ENCODE measurements at places on chromosomes 7 and 10. TPM values are rescaled to one million over a fixed set of nuclear protein-coding genes. Genes with fewer than 3 reads are reported as not detected.

GRCh38 chr10:19785366-19785765 lies 30.9 kb upstream of the PLXDC2 start:
- peak; percentile 78 for DNase-seq

Gene PARP12
- total RNA-seq, result 27.2 TPM

Gene OPN4
- total RNA-seq, result not detected

DNA sequence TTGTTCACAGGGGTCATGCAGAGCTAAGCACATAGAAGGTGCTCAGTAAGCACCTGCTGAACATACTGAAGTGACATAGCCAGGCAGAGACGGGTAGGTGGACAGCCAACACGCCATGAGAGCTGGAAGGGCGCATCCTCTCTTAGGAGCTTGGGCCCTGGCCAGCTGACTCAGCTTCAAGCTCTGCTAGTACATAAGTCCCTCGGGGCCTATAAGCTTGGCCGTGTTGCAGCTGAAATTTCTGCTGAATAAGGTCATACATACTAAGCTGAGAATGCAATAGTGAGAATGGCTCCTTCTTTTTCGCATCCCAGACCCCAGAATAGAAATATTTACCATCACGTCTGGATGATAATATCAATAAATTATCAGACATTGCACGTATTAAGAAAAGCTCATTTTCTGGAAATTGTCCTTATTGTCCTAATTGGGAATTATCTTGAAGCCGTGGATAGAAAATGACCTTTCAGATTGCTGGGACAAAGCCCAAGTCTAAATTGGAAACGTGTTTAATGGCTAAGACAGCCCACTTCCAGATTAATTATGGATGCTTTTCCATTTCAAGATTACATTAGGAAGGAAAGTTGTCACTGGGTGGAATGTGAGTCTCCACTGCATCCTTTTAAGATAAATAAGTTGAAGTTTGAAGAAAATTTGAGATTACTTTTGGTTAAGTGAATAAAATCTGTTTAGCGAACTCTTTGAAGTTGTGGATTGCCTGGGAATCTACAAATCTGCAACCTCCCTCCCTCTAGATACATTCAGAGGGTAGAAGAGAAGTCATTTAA lies 287.1 kb upstream of the C7orf33 start:
- peak; percentile 14 for DNase-seq

GRCh38 chr7:96691702-96692101 lies 17.9 kb downstream of the SEM1 start:
- DNase-seq, result no peak

Gene OR2A42
- under 0.01 TPM for total RNA-seq

Gene NME8
- not detected for total RNA-seq

Gene GPR141
- 0.32 TPM for total RNA-seq

DNA sequence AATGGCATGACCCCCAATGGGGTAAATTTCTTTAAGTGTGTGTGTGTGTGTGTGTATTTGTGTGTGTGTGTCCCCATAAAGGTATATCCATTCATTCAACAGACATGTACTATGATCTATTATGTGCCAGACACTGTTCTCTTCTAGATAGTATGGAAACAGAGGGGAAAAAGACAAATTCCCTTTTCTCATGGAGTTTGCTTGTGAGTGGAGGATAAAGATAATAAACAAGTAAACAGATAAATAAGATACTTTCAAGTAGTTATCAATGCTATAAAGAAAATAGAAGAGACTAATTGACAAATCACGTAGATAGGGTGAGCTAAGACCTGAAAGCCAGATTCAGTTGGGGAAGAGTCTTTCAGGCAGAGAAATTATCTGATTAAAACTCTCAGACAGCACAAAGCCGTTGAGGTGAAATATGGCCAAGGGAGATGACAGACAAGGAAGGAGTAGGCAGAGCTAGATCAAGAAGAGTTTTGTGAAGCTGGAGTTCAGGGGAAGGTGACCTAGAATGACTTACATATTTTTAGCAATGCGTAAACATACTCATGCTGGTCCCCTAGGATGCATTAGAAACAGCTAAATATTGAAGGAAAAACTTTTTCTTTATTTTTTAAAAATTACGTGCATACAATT lies 45.2 kb upstream of the DMTF1 start:
- DNase-seq, result no peak

Gene ODAD2
- total RNA-seq, result 3.2 TPM

DNA sequence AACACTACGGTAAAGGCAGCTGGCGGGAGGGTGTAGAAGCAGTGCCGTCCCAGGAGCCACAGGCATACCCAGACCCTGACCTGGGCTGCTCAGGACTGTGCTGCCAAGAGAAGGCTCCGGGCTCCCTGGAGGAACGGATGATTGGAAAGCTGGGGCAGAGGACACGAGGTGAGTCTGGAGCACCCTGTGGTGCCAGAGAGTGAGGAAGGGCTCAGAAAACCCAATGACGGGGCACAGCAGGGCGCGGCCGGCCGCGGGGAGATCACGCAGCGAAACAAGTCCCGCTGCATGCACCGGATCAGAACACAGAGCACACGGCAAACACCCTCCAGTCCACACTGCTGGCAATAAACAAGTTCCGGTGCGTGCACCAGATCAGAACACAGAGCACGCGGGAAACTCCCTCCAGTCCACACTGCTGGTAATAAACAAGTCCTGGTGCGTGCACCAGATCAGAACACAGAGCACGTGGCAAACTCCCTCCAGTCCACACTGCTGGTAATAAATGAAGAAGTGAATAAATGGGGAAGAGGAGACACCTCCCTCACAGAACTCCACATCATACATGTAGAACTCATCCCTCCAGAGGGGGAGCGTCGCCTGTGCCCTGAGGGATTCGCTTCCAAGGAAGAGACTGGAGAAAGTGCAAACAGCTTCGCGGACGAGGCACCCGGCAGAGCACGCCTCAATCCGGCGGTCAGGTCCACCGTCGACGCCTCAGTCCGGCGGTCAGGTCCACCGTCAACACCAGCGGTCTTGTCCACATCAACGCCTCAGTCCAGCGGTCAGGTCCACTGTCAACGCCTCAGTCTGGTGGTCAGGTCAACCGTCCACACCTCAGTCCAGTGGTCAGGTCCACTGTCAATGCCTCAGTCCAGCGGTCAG lies 265.0 kb downstream of the MAD1L1 start:
- no peak for DNase-seq

Gene ATP6V0E2
- total RNA-seq, result 11.2 TPM

- peak; percentile 33 for DNase-seq
Observed at GRCh38 chr7:149598721-149599308, 101.2 kb upstream of the ZNF746 start.

Gene LRRC4
- total RNA-seq, result under 0.01 TPM

Gene GPER1
- total RNA-seq, result 2.6 TPM

Gene MMS19
- total RNA-seq, result 82.0 TPM

GRCh38 chr7:27124096-27124901 lies 6.3 kb downstream of the HOXA4 start:
- DNase-seq, result peak; percentile 67

DNA sequence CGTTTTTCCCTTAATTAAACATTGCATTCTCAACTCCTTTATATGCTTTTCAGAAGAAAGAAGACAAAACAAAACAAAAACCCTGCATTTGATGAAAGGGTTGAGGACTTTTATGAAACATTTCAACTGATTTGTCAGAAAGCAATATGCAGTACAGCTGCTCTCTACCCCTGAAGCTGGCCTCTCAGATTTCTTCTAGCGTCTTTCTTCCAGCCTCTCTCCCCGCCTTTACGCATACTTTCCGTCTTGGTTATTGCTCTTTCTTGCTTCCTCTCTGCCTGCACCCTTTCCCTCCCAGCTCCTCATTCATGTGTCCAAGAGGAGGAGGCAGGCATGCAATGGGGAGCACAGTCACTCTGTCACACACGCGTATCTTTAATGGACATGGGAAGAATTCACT lies 91.0 kb upstream of the COL1A2 start:
- peak; percentile 79 for DNase-seq

GRCh38 chr7:1085266-1085665 lies 2.6 kb upstream of the GPER1 start:
- DNase-seq, result no peak

DNA sequence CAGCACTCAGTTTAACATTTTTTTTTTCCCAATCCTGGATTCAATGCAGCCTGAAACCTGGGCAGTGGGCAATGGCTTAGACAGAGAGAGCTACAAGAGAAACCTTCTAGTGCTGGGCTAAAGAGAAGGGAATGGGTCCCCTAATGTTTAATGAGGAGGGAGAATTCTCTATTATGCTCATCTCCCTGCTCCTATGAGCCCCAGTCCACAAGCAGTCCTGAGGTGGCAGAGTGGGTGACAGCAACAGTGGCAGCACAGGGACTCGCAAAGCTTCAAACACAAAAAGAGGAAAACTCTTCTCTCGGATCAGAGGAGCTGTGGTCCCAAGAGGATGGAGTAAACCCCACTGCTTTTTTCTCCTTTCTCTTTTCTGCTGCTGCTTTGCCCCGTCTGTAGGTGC lies 36.5 kb downstream of the COBL start:
- DNase-seq, result no peak

- no peak for DNase-seq
Observed at GRCh38 chr7:93194386-93194785, 31.9 kb downstream of the HEPACAM2 start.
